Activated CD8-positive, alpha-beta T cell treated with anti-CD3 and anti-CD28 coated beads for 36 hours (primary cell): ENCODE measurements at places on chromosomes 13 and 19. TPM values are rescaled to one million over a fixed set of nuclear protein-coding genes. Genes with fewer than 3 reads are reported as not detected.

PSG1 gene
- total RNA-seq: not detected

ZNF667 gene
- total RNA-seq: 6.2 TPM

- DNase-seq: no peak
Observed at GRCh38 chr19:14561847-14562351, 10.0 kb downstream of the NDUFB7 start.

ZNF230 gene
- total RNA-seq: 3.4 TPM

DNA sequence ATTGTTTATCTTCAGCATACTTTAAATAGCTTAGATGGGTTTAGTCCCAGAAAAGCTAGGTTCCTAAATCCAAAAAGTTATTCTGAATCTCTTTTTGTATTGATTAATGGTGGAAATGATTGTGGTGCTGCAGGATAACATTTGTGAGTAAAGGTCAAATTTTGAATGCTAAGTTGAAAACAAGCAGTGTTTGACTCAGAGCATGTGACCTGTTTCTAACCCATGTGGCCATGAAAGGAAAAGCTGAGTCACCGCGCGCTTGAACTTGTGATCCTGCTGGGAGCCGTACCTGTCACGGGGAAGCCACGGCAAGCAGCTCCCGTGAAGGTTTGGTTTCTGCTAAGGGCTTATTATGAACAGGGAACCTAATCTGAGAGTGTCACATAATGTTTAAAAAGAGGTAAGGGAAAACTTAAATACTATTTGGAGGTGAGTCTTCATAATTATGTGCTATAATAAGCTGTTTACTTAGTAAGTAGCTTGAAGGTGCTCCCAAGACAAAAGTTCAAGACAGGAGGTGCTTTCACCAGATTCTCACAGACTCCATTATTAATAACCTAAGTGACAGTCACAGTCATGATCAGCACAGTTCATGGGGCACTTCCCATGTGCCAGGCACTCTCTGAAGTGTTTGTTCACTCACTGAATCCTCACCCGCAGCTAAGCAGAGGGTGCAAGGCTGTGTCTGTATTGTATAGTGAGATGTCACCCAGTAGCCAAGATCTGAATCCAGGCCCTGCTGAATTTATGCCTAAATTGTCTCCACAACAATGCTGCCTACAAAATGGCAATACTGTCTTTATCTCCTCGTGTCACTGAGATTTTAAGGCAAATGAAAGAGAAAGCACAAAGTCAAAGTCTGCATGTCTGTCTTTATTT lies 286.5 kb downstream of the MYO16 start:
- peak; percentile 96 for DNase-seq

AXL gene
- total RNA-seq: 0.50 TPM

SLC7A9 gene
- not detected for total RNA-seq

FFAR1 gene
- total RNA-seq: not detected

PRTN3 gene
- total RNA-seq: not detected

STK24 gene
- 118 TPM for total RNA-seq

LACC1 gene
- total RNA-seq: 1.2 TPM

DNA sequence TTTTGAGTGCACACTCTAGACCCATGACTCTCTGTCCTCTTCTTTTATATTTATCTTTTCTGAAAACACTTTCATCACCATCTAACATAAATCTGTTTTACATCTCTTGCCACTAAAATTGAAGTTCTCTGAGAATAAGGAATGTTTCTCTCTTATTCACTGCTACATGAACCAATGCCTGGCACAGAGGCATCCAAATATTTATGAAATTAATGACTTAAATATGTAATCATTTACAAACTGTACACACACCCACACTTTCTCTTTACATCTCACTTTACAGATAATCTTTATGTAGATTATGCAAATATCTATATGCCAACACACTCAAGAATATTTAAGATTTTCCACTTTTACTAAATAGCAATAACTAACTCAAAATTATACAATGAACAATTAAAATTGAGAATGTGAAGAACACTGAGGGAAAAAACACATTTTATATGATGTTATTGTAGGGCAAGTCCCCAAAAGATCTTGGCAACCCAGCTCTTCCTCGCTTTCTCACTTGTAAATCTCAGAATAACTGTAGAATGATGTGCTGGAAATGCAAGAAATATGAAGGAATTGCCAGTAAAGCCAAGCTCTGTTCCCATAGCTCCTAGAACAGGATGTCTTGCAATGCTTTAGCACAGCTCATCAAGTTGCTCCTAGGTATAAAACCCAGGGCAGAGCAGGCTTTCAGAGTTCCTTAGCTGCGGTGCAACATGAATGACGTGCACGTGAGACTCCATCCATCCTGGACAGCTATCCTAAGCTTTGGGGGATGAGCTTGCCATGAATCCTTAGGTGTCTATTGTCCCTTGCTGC lies 50.7 kb downstream of the UGGT2 start:
- no peak for DNase-seq

KLK12 gene
- total RNA-seq: not detected

CD70 gene
- 24.6 TPM for total RNA-seq

DNA sequence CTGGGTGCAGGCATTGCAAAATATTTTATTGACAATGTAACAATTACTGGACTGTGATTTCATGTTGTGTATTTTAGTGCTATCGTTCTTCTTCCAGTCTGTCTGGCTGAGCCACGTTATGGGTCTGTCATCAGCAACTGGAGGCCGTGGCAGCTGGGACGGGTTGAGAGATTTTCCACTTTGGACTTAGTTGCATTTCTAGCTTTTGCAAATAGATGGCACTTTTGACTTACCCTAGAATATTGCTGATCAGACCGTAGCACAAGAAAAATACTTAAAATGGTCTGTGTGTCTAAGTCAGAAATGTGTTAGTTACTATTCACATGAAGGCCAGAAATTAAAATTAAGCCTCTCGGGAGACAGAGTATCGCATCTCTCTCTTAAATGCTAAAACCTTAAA lies 211.1 kb downstream of the TEX29 start:
- no peak for DNase-seq

DNA sequence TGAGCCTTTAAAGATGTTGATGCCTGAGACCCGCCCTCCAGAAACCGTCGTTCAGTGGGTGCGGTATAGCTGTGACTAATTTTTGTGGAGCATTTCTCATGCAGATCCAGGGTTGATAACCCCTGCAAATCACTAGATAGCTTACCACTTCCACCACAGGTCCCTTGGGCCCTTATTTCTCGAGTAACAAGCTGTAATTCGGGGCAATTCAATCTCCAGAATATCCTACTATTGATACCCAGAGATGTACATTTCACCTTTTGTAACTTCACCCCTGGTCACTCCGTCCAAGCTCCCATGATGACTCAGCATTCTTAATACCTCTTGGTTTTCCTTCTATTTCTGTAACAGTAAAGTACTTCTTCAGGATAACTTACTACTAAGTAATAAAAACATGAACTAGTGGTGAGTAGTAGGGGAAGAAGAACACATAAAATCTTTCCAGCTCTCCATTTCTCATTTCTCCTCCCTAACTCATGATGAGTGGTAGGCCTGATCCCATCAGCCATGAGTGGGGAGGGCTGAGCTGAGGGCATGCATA lies 71.9 kb upstream of the UBL3 start:
- DNase-seq: no peak

TGFB1 gene
- total RNA-seq: 112 TPM

DOHH gene
- total RNA-seq: 17.0 TPM

GRCh38 chr19:3274942-3275582 lies 50.6 kb downstream of the CELF5 start:
- DNase-seq: peak; percentile 69

ZNF345 gene
- total RNA-seq: 5.1 TPM

GRCh38 chr19:13429563-13429962 lies 76.7 kb downstream of the CACNA1A start:
- DNase-seq: no peak

GRCh38 chr13:47484548-47484947 lies 516.5 kb downstream of the SUCLA2 start:
- no peak for DNase-seq

DNA sequence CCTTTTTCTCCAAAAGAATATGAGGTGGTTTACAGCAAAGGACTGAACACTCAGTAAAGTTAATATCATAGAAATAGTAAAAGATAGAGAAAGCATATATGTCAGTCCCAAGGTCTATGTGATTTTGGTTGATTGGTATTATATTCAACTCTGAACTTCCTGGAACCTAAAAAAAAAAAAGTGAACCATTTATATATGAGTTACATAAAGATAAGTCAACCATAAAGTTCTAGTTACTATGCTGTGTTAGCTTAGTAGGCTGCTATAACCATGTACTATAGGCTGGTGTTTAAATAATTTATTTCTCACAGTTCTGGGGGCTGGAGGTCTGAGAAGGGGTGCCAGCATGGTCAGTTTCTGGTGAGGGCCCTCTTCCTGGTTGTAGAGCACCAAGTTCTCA lies 475.6 kb downstream of the KLF12 start:
- DNase-seq: no peak

DNA sequence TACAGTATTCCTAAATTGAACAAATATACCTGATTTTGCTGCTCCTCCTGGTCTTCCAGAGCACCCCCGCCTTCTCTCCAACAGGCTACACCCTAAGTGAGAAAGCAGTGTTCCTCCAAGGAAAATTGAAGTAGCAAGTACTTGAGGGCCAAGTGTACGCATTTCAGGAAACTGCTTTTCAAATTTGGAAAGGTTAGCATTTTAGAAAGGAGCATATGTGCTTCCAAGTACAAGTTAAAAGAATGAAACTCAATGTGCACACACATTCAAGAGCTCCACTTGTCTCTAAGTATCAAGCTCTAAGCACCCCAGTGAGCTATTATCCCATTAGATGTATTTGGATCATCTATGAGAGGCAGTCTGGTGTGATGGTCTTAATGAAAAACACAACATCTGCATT lies 25.8 kb downstream of the LHFPL6 start:
- DNase-seq: no peak

DNA sequence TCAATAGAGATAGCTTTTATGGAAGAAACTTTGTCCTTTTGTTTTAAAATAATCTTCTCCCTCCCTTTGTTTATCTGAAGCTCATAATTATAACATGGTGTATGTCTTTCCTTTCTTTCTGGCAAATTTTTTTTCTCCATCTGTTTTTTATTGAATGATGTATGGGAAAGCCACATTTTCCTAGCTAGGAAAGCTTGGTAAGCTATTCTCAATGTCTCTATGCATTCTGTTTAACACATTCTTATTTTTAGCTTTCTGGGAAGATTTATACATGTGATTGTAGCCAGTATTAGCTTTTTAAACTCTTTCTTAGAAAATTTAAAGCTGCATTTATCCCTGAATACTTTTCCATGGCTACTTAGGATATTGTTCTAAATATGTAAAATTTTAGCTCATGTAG lies 124.9 kb upstream of the CSNK1A1L start:
- DNase-seq: no peak

- DNase-seq: peak; percentile 91
Observed at GRCh38 chr19:7925171-7925851, 624 bp downstream of the CTXN1 start.

GRCh38 chr19:14366529-14366928 lies 14.7 kb upstream of the ADGRE5 start:
- DNase-seq: peak; percentile 95

GRCh38 chr19:19269952-19270694 lies 3.0 kb downstream of the TM6SF2 start:
- DNase-seq: no peak

GRCh38 chr13:76286178-76286577 lies 600.0 kb downstream of the KCTD12 start:
- DNase-seq: no peak

MZF1 gene
- total RNA-seq: 12.1 TPM

GRCh38 chr19:10766671-10767201 lies 48.9 kb downstream of the DNM2 start:
- DNase-seq: no peak

DNA sequence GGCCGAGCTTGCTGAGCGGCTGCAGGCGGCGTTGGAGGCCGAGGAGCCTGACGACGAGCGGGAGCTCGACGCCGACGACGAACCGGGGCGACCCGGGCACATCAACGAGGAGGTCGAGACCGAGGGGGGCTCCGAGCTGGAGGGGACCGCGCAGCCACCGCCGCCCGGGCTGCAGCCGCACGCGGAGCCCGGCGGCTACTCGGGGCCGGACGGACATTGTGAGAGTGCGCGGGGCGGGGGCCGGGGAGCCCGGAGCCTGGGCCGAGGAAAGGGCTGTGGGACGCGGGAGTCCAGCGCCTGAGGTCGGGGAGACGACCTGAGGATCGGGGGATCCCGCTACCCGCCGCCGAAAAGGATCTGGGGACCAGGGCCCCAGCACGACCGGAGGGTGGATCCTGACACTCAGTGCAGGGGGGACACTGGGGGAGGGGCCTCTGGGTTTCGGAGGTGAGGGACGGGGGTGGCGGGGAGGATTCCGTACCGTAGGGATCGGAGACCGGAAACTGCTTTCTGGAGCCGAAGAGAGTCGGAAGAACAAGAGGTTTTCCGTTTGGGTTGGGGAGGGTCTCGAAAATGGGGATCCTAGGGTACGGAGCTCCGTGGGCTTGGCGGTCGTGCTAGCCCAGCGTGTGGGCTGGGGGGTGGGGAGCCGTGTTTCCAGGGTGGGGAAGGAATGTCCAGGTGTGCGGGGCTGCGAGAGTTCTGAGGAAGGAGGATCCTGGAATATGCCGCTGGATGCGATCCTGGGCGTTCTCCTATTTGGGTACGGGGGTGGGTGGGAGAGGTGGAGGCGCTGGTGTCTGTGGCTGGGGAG lies 616 bp downstream of the HNRNPUL1 start:
- DNase-seq: peak; percentile 75

DNA sequence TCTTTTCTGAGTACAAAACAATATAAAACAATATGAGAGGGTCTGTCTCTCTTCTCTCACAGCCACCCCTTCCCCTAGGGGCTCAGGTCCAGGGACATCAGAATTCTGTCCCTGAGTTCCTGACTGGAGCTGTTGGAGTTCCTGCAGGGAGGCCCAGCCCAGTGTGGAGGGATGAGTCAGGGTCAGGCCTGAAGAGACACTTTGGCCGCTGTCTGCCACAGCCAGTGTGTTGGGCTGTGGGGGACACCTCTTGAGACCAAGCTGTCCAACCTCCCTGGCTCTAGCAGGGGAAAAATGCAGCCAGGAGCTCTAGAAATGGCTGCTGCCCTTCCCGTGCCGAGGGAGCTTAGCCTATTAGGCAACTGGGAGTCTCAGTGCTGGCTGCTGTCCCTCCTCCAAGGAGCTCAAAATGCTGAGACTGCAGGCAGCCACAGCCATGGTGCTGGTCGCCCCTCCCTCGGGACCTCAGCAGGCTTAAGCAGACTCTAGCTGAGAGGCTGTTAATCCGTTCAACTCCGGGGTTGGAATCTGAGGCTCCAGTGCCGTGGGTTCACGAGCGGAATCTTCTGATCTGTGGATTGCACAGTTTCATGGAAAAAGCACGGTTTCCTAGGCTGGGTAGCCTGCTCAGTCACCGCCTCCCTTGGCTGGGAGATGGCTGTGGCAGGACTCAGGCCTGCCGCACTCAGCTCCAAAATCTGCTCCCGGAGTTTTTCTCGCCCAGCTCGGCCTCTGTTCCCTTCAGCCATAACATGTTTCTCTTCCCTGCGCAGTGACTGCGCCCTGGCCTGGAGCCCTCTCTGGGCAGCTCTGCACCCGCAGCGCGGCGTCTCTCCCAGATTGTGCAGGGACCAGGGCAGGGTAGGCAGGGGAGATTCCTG lies 3.8 kb upstream of the ZNF626 start:
- no peak for DNase-seq

MTMR6 gene
- 11.3 TPM for total RNA-seq

NAPSA gene
- 20.0 TPM for total RNA-seq

GRCh38 chr19:48737360-48737998 lies 2.9 kb downstream of the RASIP1 start:
- no peak for DNase-seq

- no peak for DNase-seq
Observed at GRCh38 chr13:29858667-29859066, 8.2 kb upstream of the UBL3 start.

GRCh38 chr13:51714663-51715168 lies 89.2 kb downstream of the DHRS12 start:
- DNase-seq: no peak
